ENCODE measurements at places on chromosomes 12 and 14. TPM values are rescaled to one million over a fixed set of nuclear protein-coding genes. Genes with fewer than 3 reads are reported as not detected.

CCDC88C gene
- polyA plus RNA-seq = 28.9 TPM

KRT75 gene
- not detected for polyA plus RNA-seq

DNA sequence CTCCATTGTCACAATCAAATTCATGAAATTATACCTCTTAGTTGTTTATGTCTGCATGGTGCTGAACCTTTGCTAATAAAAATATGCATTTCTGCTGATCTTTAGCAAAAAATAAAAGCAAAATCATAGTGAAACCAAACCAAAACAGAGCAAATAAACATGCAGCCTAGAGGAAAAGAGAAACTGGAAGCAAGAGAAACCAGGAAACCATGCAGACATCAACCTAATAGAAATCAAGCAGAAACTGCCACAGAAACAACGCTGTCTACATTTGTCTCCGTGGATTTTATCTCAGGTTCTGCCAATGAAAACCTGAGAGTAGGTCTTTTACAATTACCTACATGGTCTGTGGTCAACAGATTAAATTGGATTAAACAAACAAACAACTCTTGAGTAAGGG, 173.7 kb downstream of the SYT10 start:
- no peak for DNase-seq

- DNase-seq = no peak
These were observed 3.7 kb downstream of the MYL6 start for GRCh38 chr12:56161690-56162351.

DNA sequence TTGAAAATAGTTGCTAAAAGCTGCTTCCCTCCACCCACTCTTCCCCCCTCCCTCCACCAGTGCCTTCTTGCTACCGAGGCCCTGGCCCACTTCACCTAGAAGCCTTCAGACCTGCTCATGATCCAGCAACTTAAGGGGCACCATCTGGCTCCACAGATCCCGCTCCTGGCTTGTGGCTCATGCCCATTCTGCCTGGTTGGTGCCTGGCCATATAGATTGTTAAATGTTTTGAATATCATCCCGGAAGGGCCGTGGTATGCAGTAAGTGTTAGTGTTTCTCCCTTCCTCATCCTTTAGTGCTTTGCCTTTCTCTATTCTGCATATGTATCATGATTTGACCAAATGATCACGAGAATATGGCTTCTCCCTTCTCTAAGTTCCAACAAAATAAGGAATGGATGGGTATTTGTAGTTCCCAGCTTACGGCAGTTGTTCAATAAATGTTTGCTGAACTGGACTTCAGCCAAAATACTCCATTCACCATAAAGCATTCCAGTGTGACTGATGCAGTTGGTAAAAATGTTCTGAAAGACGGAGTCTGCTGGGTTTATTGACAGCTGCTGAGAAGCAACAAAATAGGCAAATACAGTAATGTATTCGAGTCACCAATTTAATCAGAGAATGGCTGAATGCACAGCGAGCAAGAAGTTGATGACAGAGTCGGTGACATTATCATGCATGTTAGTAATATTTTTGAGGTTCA, 30.7 kb downstream of the GRIP1 start:
- no peak for DNase-seq

DNA sequence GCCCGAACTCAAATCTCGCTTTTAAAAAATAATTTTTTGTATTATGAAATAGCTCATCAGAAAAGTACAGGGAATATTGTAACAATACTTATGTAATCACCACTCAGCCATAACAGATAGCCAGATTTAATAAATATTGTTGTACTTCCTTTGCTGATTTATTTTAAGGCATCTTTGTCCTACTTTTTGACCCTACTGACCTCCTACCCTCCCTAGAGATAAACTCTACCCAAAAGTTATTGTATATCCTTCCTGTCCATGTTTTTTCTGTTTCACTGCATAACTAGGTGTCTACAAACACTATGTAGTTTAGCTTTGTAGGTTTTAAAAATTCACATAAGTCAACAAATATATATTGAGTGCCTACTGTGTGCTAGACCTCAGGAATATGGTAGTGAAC, 25.1 kb downstream of the SOCS2 start:
- DNase-seq = no peak

DNA sequence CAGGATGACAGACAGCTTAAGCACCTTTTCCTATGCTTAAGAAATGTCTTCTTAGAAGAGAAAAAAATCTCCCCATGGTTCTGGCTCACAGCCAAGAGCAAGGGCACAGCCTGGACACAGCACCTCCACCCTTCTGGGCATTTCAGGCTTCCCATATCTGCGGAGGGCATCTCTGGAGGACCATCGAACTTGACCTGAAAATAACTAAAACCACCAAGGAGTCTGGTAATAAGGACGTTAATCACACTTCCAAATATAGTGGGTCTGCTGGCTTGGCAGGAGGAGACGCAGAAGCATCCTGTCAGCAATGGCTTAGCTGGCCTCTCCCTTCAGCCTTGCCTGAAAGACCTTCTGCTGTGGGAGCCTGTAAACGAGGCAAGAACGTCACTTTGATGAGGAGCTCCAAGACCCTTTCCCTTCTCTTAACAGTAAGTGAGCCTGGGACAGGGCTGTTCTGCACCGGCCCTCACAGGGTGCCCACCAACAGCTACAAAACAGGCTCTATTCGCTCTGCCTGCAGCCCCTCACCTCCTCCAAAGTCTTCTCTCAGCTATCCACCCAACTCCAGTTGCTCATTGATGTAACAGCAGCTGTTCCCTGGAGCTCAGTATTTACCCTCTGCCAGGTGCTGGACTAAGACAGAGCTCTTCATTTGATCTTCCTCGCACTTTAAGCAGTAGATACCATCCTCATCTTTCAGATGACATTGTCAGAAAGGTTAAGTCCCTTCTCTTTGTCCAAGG, 13.2 kb downstream of the SETD3 start:
- no peak for DNase-seq

- DNase-seq = no peak
These were observed 1180.6 kb downstream of the VRK1 start for GRCh38 chr14:97977651-97978261.

DNA sequence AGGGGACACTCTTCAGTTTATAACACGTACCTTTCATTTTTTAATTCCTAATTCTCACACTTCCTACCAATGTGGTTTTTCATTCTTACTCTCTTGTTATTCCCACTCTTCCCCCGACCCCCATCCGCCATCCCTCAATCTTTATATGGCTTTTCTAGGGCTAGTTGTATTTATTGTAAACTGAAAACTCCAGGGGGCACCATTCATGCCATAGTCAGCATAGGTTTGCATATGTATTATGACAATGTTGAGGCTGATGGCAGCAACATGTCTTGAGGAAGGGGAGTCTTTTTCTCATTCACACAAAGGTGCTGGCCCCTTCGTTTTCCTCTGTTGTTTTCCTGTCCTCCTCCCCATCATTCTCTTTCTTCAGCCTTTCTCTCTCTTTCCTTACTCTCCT, 27.7 kb upstream of the LTA4H start:
- no peak for DNase-seq

GRCh38 chr12:19227880-19228210, 98.3 kb downstream of the PLEKHA5 start:
- no peak for DNase-seq

- DNase-seq = no peak
These were observed 93.5 kb downstream of the PLEKHA5 start for GRCh38 chr12:19223018-19223417.

- no peak for DNase-seq
These were observed 214.4 kb downstream of the BMP4 start for GRCh38 chr14:53742233-53742620.

- no peak for DNase-seq
These were observed 19.8 kb downstream of the GALNT6 start for GRCh38 chr12:51371295-51371953.

All from GM12878 (cell line).